ENCODE measurements at places on chromosomes 13 and 19. TPM values are rescaled to one million over a fixed set of nuclear protein-coding genes. Genes with fewer than 3 reads are reported as not detected.

GRCh38 chr19:38932425-38933179 lies 1.9 kb downstream of the MRPS12 start:
- DNase-seq = no peak

DNA sequence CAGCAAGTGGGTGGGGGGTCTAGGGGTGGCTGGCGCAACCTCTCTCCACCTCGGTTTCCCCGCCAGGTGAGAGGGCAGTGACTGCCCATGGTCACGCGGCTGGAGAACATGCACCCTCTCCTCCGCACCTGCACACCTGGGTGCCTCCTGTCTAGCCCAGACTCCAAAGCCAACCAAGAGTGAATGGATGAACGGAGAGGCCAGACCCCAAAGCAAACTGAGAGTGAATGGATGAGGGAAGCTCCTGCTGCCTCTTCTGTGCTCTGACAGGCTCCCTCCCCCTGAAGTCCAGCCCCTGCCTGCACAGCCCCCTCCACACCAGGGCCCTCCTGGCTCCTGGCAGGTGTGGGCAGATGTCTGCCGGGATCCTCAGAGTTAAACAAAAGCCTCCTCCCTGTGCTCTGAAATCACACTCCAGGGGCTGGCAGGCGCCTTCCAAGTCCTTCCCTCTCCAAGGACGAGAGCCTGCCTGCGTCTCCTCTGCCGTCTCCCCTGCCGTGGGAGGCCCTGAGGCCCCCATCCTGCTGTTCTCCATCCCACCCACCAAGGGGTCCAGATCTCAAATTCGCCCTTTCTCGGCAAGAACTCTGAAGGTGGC lies 2.2 kb downstream of the SBNO2 start:
- peak; percentile 15 for DNase-seq

NCLN gene
- polyA plus RNA-seq = 40.5 TPM

GRCh38 chr19:34308381-34309367 lies 54.3 kb downstream of the GARRE1 start:
- no peak for DNase-seq

N4BP2L2 gene
- 85.9 TPM for polyA plus RNA-seq

DNA sequence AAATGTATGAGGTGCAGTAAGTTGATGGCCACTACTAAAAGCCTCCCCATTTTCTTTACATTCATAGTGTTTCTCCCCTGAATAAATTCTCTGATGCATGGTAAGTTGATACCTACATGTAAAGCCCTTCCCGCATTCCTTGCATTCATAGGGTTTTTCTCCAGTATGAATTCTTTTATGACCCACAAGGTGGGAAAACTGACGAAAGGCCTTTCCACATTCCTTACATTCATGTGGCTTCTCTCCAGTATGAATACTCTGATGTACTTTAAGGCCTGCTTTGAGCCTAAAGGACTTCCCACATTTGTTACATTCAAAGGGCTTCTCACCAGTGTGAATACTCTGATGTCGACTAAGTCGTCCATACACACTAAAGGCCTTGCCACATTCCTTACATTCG lies 20.5 kb downstream of the ZNF607 start:
- no peak for DNase-seq

- no peak for DNase-seq
Observed at GRCh38 chr19:19064811-19065745, 1.3 kb downstream of the SLC25A42 start.

DNA sequence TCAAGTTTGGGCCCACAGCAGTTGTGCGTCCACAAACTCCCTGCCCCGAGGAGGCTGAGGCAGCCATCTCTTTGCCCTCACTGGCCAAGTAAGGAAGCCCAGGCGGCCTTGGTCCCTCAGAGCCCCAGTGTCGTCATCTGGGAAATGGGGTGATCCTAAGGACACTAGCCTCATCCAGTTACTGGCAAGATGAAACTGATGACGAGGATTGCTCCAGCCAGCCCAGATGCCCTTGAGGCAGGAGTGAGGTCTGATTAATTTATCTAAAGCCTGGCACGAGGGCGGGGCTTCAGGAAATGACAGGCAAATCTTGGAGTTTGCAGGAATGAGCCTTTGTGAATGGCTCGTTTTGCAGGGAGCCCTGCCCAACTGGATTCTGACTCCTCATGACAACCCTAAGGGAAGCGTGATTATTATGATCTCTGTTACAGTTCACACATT lies 5.6 kb downstream of the LIPE start:
- DNase-seq = no peak

- no peak for DNase-seq
Observed at GRCh38 chr13:86201477-86201876, 402.3 kb upstream of the SLITRK6 start.

GRCh38 chr19:46766569-46767317 lies 20.5 kb upstream of the STRN4 start:
- no peak for DNase-seq

GRCh38 chr13:38872693-38873092 lies 117.9 kb downstream of the STOML3 start:
- peak; percentile 17 for DNase-seq

DNA sequence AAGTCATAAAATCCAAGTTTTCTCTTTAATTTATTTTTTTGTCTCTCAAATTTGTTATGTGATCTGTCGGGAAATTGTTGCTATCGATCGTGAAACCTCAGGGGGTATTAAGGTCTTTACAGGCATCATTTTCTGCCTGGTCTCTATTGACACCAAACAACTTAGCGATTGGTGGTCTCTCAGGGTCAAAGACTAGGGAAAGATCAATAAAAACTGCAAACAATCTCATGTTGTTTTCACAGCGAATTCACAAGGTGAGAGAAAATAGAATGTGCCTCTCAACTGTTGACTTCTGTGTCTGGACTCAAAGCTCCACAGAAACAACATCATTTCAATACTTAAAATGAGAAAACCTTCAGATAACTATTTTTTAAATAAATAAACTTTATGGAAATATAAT lies 645.4 kb upstream of the MIR17HG start:
- no peak for DNase-seq

DPRX gene
- polyA plus RNA-seq = not detected

DNA sequence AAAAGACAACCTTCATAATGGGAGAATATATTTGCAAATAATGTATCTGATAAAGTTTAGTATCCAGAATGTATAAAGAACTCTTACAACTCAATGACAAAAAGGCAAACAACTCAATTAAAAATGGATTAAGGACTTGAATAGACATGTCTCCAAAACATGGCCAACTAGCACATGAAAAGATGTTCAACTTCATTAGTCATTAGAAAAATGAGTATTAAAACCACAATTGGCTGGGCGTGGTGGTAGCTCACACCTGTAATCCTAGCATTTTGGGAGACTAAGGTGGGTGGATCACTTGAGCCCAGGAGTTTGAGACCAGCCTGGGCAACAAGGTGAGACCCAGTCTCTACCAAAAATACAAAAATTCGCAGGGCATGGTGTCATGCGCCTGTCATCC lies 18.8 kb upstream of the ZMYM5 start:
- no peak for DNase-seq

DNA sequence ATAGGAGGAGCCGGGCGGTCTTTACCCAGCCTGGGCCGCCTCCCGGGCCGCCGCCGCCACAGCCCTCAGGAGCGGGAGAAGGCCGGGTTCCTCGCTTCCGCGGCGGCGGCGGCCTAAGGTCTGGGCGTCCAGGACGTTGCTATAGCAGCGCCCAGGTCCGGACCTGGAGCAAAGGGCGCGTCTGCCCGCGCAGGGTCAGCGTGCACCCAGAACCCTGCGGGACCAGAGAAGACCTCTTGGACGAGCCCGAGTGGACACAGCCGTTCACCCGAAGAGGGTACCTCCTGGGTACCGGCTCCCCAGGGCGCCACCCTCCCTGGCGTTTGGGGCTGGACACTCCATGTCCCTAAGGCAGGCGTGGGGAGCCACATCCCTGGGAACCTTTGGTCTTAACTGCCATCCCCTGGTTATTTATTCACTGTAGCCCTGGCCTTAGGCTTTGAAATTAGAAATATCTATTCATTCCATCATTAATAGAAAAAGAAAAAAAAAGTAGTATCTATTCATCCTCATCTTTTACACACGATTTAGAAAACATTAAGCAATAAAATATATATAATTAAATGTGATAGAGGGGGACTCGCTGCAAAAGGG lies 2.4 kb downstream of the DZIP1 start:
- DNase-seq = peak; percentile 68

DNA sequence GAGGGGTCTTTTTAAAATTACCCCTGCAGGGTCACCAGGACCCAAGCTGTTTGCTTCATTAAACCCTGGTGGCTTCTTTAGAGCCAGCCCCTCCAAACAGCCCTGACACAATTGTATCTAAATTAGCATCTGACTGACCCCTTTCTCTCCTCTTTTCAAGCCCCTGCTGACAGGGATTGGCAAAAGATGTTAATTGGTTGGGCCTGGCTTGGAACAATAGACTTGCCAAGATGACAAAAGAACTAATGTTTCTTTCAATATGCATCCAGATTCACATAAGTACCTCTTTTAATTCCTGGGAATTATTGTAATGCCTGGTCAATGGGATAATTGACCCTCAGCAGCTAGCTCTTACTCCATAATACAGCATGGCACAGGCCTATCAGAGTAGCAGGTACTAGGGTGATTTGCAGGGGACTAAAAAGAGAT lies 140.8 kb downstream of the SHISA2 start:
- no peak for DNase-seq

DNA sequence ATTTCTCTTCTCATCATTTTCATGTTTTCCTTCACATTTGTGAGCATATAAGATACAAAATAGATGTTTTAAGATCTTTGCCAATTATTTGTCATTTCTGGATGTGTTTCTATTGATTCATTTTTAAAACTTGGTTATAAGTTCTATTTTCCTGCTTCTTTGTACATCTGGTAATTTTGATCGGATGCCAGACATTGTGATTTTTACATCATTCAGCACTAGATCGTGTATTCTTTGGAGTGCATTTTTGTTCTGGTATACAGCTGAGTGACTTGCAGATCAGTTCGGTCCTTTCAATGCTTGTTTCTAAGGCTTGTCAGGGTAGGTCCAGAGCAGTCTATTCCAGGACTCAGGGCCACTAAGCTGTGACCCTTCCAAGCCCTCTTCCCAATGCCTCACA lies 198.2 kb downstream of the KLF12 start:
- no peak for DNase-seq

DNA sequence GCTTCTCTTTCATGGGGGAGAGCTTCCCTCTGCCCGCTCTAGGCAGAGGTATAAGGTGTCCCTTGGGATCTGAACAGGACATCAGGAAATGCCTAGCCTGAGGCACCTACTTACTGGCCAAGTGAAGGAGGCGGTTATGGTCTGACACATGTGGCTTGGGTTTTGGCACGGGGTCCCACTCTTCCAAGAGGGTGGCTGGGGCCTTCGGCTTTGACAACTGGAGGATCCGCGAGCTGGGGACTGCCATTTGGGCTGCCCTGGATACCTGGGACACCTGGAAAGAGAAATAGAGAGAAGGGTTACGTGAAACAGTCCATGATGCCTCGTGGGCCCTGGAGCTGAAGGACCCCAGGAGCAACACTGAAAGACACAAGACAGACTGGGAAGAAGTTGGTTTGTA lies 22.4 kb upstream of the MIER2 start:
- no peak for DNase-seq

ACP7 gene
- 0.35 TPM for polyA plus RNA-seq

- no peak for DNase-seq
Observed at GRCh38 chr13:59477011-59477410, 686.7 kb downstream of the DIAPH3 start.

PCP2 gene
- not detected for polyA plus RNA-seq

Measured in spinal cord (tissue), 10 donors.